Endothelial cell (in vitro differentiated cells): ENCODE measurements at places on chromosomes 3 and 15.

DNA sequence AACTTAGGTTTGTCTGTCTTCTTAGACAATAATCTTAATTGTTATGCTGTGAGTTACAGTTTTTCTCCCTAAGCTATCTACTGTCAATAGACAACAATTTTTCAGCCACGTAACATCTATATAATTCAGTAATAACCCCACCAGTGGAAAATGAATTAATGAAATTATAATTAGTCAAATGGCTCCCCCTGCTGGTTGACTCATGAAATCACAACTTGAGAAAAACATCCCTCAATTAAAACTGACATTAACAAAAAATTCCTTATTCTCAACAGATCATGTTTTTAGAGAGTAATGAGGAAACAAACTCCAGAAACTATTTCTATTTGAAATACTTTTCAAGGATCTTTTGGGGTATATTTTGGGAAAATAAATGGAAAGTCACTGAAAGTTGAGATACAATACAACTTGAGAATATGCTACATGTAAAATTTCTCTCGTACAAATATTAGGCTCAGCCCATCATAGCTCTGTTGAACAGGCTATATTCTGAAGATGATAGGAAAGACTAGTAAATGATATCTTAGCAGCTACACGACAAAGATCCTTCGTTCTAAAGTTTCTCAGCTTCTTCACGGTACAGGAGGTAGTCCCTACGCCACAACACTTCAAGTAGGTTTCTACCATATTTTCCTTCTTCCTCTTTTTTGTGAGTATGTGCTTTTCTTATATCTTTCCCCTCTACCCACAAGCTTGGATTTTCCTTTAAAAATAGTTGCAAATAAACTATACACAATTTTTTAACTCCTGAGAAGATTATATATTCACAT is 20.7 kb downstream of the PPP1R2 start:
- DNase-seq, result peak; percentile 13

- DNase-seq, result no peak
Measured at GRCh38 chr3:108183181-108183580, 39.0 kb downstream of the IFT57 start.

DNA sequence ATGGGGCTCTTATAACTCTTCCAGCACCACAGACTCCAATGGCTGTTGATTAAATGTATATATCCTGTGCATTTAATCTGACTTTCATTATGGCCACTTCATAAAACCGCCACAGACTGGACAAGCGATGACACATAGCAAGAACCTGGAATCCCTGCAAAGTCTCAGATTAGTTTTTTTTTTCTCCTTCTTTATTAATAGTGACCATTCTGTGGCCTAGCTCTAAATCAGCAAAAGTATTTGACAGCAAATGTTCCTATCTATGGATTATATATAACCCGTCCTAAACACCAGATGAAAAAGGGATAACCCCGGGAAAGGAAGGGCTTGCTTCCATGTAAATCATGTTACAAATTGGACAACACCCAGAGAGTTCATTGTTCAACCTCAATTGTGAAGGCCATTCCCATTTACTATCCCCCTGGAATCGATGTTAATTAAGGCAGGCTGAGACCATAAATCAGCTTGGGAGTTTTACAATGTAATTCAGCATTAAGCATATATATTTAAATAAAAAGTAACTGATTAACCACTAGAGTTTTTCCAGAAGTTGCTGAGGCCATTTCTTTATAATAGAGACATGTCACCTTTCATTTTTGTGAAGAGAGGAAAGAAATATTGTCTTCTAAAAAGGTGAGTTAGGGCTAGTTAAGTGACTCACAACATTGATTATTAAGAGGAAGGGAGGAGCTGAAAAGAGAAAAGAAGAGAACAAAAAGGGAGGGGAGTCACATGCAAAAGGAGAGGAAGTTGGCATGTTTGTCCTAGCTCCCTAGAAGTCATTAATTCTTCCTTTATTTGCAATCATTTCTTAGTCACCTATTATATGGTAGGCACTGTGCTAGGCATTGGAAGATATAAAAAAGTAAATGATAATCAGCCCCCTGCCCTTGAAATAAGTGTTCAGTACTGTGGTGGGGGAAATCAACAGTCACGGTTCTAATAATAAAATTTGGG is 26.2 kb downstream of the ALDH1A2 start:
- no peak for DNase-seq

GRCh38 chr15:50353251-50353974 is 1.6 kb downstream of the GABPB1 start:
- no peak for DNase-seq

DNA sequence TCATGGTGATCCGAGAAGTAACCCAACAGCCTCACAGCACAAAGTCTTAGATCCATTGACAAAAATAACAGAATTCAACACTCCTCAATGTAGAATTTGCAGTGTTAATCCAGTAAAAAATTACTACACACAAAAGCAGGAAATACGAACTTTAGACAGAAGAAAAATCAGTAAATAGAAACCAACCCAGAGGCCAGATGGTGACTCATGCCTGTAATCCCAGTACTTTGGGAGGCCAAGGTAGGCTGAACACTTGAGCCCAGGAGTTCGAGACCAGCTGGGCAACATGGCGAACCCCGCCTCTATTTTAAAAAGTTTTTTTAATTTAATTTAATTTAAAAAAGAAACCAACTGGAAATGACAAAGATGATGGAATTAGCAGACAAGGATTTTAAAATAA is 36.1 kb downstream of the SELENOT start:
- no peak for DNase-seq

DNA sequence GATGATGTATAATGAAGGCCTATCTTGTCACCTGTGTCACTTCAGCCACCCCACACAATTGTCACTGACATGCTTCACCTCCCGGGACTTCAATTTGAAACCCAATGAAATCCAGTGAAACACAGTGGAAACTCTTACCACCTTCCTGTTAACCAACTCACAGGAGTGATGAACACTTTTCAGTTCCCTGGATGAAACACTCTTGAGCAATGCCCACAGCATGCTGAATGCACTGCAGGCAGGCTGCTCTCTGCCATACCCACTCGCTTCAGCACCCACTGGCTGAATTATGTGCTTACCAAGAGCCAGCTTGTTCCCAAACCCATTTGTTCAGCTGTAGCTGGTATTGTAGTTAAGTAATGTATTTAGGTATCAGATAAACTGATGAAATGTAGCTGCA is 47.0 kb downstream of the MAP2K1 start:
- no peak for DNase-seq

GRCh38 chr3:50161320-50161719 is 6.2 kb downstream of the SEMA3F start:
- DNase-seq, result no peak

DNA sequence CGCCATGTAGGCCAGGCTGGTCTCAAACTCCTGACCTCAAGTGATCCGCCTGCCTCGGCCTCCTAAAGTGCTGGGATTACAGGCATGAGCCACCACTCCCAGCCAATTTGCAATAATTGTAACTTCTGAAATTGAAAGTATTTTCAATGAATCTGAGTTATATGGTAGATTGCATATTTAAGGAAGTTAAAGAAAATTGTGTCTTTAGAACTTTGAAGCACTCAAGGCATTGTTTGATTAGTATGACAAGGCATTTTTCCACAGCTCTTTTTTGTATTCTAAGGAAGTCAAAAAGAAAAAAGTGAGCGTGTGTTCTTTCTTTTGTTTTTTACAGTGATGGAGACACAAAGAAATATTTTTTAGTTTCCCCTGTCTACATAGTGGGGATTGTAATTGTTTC is 15.7 kb upstream of the RPLP1 start:
- no peak for DNase-seq

- peak; percentile 91 for DNase-seq
Measured at GRCh38 chr3:66038726-66039589, at the start of gene MAGI1. Gene MAGI1, minus strand, starts transcription at chr3:66038918. Its CDS starts 610 bp downstream, at chr3:66038308.
